Stimulated activated CD4-positive, alpha-beta T cell treated with anti-CD3 and anti-CD28 coated beads, TNF-alpha, amount 100 ng/mL, for 24 hours (primary cell): ENCODE measurements at places on chromosomes 1 and 21.

DNA sequence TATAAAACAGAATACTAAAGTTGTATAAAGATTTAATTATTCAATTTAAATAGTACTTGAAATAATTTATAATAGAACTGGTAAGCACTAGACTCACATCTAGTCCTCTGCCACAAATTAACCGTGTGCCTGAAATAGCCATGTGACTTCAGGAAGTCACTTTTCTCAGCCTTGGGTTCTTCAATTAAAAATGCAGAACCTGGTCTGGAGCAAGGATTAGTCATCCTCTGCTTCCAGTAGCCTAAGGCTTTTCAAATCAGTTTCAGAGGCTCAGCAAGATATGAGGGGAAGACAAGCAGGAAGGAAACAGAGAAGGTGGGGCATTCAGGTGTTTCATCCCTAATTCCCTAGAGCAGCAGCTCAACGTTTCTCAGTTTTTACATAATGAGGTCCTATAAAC is 23.0 kb downstream of the DPH5 start:
- DNase-seq, result no peak

- DNase-seq, result no peak
These were observed 4.1 kb upstream of the COL6A2 start for GRCh38 chr21:46093668-46094400.

DNA sequence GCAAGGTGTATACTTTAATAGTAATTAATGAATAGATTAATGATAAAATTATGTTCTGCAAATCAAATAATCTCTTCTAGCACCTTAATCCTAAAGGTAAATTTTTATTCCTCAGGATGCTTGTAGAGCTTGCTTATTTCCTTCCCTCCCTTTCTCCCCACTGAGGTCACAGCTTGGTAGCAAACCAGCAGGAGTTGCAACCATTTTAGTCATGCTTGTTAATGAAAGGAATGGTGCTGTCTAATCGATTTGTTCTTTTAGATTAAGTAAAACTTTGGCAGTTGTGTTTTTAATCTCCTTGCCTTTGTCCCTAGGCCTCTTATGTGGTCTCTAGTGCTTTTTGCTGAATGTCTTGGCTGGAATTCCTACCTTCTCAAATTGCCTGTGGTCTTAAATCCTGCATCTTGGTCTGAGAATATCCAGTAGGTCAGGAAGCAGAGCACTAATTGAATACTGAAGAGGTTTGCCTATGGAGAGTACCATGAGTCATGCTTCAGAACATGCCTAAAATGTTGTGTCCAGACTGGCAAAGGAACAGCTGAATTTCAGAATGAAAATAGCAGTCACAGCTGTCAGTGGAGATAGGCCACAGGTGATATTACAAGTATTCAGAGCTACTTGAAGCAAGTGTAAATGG is 36.3 kb upstream of the RWDD3 start:
- no peak for DNase-seq

DNA sequence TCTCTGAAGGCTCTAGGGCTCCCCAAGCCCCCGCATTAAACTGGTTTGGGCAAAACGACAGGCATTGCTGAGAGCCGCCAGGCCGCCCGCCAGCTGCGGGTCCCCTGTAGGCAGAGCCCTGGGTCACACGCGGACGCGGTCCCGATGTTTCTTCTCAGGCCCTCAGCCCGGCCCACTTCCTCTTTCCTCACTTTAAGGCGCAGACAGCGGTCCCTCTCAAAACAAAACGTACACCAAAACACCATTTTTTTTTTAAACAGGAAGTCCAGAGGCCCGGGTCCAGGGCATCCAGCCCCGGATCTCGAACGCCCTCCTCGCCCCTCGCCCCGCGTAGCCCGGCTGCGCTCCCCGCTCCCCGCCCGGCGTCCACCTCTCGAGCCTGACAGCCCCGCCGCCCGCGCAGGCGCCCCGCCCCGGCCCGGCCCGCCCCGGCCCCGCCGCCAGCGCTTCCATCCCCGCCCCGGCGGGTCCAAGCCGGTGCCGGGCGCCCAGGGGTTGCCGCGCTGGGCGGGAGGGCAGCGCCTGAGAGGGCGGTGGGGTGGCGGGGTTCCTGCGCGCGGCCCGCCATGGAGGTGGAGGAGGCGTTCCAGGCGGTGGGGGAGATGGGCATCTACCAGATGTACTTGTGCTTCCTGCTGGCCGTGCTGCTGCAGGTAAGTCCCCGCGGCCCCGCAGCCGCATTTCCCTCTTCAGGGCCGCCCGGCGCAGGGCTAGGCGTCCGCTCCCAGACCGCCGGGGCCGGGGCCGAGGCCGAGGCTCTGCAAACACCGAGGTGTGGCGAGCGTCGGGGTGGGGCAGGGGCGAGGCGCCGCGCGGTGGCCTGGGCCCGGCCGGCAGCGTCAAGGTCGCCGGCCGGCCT is at the start of gene SLC22A15:
TSS of gene SLC22A15 (plus strand) at position 452 of the 859 bp plus-strand sequence. CDS start at position 567, 115 bp downstream.
- peak; percentile 25 for DNase-seq

GRCh38 chr1:240189386-240189989 is 97.8 kb downstream of the FMN2 start:
- no peak for DNase-seq
